Stimulated activated CD4-positive, alpha-beta T cell treated with anti-CD3 and anti-CD28 coated beads, Interleukin-1b, Interleukin-23, amount 100 ng/mL, for 1 hour (primary cell): ENCODE measurements at places on chromosomes 4 and X.

GRCh38 chr4:150962245-150962644, 52.8 kb downstream of the LRBA start:
- DNase-seq: no peak

DNA sequence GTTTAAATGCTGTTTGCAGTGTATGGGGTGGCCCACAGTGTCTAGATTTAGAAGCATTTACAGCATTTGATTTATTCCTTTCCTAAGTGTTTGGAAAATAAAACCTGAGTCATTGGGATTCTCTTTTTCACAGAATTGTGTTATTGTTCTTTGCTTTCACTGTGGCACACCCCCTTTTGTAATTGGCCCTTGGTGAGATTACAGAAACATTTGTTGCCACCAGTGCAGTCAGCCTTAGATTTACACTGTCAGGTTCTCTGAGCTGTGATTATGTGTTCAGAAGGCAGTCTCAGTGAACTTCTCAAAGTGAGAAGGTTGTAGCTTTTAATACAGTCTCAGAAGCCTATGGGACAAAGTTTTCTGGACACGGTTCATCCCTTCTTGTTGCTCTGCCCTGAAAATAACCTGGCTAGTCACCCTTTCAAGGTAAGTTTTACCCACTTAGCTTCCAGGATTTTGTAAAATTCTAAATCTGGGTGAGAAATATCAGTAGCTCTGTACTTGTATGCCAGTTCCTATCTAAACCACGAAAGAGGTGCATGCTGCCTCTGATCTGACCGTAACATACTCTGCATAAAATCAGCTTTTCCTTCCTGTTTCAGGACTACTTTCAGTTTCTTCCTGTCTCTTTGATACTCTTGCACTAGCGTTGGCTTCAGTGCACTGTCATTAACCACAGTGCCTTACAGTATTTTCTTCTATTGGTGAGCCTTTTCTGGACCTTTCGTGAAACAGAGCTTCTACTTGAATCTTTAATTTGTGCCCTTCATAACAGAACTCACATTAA, 12.6 kb downstream of the RUFY3 start:
- DNase-seq: no peak

DNA sequence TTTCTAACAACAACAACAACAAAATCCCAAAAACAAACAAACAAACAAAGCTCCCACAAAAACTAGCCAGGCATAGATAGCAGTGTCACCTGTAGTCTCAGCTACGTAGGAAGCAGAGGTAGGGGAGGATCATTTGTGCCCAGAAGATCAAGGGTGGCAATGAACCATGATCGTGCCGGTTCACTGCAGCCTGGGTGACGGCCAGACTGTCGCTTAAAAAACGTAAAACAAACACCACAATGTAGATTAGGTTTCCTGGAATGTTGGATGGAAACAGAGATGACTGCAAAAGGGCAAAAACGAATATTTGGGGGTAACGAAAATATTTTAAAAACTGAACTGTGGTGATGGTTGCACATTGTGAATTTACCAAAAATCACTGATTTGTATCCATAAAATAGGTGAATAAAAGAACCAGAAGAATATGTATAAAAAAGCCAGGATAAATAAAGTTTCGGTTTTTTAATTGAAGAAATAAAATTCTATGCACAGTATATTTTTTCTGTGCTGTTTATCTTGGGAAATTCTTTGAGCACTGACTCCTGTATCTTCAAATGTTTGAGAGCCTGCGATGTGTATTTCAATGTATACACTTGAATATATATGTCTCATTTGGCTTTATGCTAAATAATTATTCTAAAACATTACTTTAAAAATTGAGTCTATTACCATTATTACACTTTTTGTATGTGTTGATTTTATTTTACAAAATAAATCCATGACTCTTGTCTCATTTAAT, 1477.0 kb downstream of the PCDH7 start:
- DNase-seq: no peak

DNA sequence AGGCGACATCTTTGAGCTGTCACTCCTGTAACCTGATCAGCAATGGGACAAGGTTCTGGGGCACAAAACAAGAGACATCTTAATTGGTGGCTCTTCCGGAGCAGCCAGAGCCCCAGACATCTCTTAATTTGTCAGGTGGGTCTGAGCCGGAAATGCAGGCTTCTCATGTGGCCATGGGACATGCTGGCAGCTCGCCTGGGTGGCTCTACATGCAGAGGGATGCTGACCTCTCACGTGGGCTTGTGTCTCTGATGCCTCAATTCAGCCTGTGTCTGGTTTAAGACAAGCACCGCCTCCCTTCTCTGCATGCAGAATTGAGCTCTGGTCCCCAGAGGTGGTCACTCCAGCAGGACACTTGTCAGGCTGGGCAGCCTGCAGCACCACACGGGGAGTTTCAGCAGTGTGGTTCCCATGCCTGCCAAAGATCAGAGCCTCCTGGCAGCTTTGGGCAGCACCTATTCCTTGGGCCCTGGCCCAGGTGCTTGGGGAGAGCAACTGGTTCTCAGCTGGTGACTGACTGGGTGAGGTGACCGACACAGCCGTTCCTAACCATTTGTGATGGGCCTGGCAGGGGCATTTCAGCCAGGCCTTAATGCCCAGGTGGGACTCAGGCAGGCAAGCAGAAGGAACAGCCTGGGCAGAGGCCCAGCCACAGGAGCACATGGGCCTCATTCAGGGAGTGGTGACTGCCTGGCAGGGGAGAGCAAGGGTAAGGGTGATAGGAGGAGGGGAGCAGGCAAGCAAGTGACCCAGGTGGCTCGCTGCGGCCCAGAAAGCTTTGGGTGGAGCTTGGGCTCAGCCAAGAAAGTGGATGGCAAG, 53.4 kb downstream of the HMX1 start:
- no peak for DNase-seq

- no peak for DNase-seq
Measured at GRCh38 chr4:168028970-168029597, 63.3 kb upstream of the ANXA10 start.

DNA sequence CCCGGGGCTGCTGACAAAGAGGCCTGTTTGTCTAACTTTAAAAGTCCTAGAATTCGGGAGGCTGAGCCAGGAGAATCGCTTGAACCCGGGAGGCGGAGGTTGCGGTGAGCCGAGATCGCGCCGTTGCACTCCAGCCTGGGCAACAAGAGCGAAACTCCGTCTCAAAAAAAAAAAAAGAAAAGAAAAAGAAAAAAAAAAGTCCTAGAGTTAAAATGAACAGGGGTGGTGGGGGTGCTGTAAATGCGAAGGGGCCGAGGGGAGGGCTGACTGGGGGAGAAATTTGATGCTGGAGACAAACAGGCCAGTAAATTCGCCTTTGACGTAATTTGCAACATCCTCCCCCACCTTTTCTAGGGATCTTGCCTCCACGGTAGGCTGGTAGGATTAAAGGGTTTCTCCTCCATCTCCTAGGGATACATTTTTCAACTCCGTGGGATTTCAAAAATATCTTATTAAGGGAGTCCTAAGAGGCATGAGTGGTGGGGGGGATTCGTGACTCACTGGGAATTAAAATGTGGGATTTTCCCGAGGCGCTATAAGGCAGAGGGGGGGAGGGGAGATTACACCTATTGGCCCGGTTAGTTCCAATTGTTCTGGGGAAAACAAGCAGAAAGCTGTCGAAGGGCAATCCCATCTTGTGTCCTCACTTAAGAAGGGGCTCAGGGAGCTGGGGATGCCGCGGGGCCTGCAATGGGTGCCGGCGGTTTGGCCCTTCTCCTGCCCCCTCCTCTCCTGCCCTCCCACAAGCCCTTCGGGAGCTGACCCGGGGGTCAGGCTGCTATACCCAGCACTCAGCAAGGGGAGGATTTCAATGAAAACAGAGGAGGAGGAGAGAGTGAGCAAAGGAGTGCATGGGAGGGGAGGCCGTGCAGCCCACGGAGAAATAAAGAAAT, 3.0 kb upstream of the BCOR start:
- DNase-seq: no peak

GRCh38 chr4:7907142-7907541, 32.5 kb downstream of the AFAP1 start:
- no peak for DNase-seq

GRCh38 chrX:45889471-45889870, 655.8 kb downstream of the ZNF674 start:
- no peak for DNase-seq

DNA sequence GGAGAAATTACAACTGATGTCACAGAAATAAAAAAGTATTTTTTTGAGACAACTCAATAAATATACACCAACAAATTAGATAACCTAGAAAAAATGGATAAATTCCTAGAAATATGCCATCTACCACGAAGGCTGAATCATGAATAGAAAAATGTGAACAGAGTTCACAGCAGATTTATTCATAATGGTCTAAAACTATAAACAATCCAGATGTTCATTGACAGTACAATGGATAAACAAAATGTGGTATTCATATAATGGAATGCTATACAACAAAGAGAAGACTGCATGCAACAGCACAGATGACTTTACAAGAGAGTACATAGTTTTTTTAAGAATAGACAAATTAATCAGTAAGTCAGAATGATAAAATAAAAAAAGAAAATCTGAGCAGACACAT, 55.2 kb downstream of the CLOCK start:
- no peak for DNase-seq

GRCh38 chrX:136608295-136608933, 39.5 kb upstream of the CD40LG start:
- no peak for DNase-seq

DNA sequence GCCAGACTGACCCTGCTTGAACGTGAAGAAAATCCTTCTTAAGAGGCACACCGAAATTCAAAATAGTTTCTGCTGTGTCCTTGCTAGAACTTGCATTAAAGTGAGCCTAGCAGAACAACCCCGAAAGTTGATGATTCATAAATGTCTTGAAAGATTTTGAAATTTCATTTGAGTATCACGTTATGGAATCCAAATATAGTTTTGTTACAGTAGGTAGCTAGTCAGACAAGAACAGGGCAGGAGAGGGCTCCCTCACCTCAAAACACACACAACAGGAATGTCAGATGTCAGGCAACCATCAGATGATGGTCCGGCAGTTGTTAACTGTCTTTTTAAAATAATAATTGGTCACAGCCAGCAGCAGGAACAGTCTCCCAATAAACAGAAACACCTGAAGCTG, 259.6 kb upstream of the GNPDA2 start:
- no peak for DNase-seq

- no peak for DNase-seq
Measured at GRCh38 chr4:169272265-169272886, 1.6 kb upstream of the SH3RF1 start.

GRCh38 chr4:156475322-156475721, 496.3 kb downstream of the PDGFC start:
- DNase-seq: no peak

GRCh38 chr4:101037249-101037648, 310.1 kb downstream of the PPP3CA start:
- no peak for DNase-seq

DNA sequence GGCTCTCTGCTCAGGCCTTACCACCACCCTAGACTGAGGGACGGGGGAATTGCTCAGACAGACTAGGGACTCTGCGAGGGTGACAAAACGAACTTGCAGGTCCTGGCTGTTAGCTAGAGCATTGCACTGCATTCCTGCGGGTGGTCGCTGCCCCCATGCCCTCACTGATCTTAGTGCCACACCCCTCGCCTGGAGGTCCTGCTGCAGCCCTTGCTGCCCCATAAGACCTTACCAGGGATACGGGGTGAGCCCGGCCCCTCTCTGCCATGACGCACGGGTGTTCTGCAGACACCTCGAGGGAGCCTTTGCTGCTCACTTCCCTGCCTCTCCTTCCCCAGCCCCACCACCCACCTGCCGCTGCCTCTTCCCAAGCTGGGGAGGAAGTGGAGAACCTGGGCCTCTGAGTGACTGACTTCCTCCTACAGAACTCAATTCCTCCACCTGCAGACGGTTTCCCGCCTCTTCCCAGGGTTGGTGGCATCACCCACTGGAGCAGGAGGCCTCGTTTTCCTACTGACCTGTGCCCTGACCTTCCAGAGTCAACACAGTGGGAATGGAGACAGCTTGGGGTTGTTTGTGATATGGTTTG, 19.8 kb upstream of the TBC1D14 start:
- DNase-seq: no peak

DNA sequence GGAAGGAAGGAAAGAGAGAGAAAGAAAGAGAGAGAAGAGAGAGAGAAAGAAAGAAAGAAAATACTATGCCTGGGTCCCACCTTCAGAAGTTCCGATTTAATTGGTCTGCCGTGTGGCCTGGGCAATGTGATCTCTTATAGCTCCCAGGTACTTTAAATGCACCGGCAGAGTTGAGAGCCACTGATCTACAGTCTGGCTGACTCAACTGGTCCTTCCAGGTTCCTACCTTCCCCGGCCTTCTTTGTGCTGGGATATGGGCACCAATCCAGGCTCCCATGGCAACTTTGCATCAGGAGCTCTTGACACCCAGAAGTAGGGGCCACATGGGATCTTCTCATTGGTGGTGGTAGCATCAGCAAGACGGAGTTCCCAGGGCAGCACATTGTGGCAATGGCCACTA, 186.5 kb upstream of the ATP6AP2 start:
- no peak for DNase-seq

GRCh38 chr4:119118397-119118796, 17.2 kb upstream of the MYOZ2 start:
- DNase-seq: no peak

DNA sequence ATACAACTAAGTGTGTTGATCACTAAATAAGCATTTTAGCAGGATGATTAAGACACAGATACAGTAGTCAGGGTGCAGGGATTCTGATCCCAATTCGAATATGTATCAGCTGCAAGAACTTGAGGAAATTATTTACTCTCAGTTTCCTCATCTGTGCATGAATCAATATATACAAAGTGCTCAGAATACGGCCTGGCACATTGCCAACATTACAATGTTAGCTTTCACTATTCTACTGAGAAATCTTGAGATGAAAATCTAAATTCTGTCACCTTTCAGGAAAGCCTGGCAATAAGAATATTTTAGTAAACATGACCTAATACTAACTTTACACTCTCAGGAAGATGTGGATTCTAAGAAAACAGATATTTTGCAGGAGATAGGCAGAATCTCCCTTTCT, 1001.6 kb upstream of the IGFBP7 start:
- no peak for DNase-seq

DNA sequence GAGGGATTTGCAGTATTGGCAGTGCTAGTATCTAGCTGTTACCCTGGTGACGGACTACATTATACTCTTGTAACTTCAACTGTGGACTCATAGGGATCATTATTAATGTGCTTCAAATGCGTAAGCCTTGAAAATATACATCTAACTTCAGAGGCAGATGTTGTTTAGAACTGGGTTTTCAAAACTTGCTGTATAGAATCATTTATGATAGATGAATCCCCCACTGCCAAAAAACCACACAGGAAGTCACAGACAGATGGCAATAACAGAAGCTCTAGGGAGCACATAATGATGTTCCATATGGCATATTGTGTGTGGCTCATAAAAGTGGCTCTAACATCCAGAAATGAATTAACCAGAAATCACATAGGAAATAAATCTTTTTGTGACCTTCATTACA, 62.3 kb upstream of the RELL1 start:
- no peak for DNase-seq

GRCh38 chr4:98969878-98970785, 25.4 kb upstream of the METAP1 start:
- DNase-seq: no peak

GRCh38 chrX:17495052-17495451, 120.1 kb downstream of the NHS start:
- no peak for DNase-seq

GRCh38 chr4:157219711-157220370, 687 bp upstream of the GRIA2 start:
- no peak for DNase-seq
